ENCODE measurements at places on chromosomes 3 and 15. TPM values are rescaled to one million over a fixed set of nuclear protein-coding genes. Genes with fewer than 3 reads are reported as not detected.

Gene CCR2
- total RNA-seq, result not detected

Gene GOLIM4
- 20.4 TPM for total RNA-seq

Gene C2CD4A
- total RNA-seq, result not detected

Gene OXTR
- total RNA-seq, result 10.9 TPM

Gene CD200
- not detected for total RNA-seq

Gene MESD
- total RNA-seq, result 40.3 TPM

Gene EPHA3
- total RNA-seq, result not detected
